ENCODE measurements at places on chromosomes 12 and 14.

GRCh38 chr12:3271146-3271545 lies 194.0 kb downstream of the TSPAN9 start:
- no peak for DNase-seq

GRCh38 chr12:10301103-10301502 lies 6.6 kb upstream of the KLRD1 start:
- no peak for DNase-seq

GRCh38 chr12:53955776-53956250 lies 1.1 kb downstream of the HOXC12 start:
- DNase-seq: no peak

- DNase-seq: no peak
Measured at GRCh38 chr14:54698966-54699530, 132.1 kb downstream of the SAMD4A start.

- peak; percentile 98 for DNase-seq
Measured at GRCh38 chr12:84911271-84912197, 1.1 kb downstream of the SLC6A15 start.

- DNase-seq: no peak
Measured at GRCh38 chr14:37864861-37865718, 269.7 kb downstream of the TTC6 start.

Data from posterior cingulate gyrus (tissue), 11 donors.